ENCODE measurements at places on chromosomes 7 and 10.
A peak's percentile ranks its signal among the peaks of the same experiment; 100 is the strongest.

- no peak for DNase-seq
Measured at GRCh38 chr7:17580141-17580540, 281.7 kb downstream of the AHR start.

DNA sequence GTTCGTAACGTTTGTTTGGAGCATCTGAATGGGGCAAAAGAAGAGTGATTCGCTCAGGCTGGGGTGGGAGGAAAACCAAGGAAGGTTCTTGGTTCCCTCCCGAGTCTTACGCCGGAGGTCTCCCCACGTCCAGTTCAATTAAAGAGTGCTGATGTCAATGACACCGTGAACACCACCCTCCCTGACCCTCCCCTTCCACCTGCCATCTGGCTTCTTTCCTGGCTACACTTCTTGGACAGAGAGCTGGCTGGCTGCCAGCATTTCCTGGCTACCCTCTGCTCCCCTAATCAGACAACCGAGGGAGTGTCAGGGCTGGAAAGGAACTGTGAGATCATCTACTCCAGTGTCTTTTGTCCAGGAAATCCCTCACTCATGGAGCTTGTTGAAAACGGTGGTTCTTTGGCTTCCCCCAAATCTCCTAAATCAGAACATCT, 24.1 kb upstream of the FFAR4 start:
- no peak for DNase-seq

GRCh38 chr10:106405141-106405540, 759.4 kb downstream of the SORCS1 start:
- no peak for DNase-seq

DNA sequence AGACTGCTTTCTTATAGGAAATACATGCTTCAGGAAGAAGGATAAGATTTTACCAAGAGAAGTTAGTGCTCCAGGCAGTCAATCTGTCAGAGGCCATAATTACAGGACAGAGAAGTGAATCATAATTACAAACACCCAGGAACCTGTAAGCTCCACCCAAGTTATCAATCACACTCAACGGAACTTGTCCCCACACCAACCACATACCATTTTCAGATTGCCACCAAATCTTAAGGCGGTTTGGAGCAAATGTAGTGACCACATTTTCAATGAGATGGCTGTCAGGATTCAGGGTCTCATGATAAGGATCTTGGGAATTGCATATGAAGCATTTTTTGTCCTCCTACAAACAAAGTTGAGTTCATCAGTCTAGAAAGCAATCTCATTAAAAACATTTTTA, 4.8 kb downstream of the LAMB1 start:
- no peak for DNase-seq

GRCh38 chr10:132662186-132662920, 123.6 kb downstream of the NKX6-2 start:
- no peak for DNase-seq

DNA sequence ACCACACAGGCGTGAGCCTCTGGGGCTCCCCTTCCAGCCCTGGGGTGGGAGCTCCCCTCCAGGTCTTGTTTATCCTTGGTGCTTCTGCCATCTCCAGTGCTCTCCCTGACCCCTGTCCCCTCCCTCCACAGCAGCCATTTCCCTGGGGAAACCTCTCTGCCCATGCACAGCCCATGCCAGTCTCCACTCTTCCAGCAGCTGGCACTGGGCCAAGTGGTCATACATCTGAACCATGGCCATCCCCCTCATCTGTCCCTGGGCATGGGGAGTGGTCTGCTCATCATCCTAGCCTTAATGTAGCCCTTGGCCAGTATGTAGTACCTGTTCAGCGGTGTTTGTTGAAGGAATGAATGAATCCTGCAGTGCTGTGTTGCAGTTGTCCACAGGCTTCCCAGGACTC, 172.4 kb upstream of the ZNF32 start:
- no peak for DNase-seq

- DNase-seq: peak; percentile 74
Measured at GRCh38 chr7:106071356-106071998, 40.6 kb downstream of the SYPL1 start.

DNA sequence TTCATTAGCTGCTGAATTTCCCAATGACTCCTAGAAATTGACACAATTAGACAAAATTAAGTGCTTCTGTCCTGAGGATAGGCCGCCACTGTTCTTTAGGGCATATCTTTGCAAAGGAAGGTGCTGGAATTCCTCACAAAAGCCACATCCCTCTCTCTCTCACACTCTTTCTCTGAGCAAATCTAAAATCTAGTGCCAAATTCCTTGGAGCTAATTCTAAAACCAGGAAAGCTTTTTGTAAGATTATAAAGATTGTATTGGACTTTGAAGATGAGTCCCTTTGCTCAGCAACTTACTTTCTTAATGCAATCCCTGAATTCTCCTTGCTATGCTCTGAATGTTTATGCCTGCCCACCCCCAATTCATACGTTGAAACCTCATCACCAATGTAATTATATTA, 288.9 kb downstream of the KCNMA1 start:
- DNase-seq: no peak

GRCh38 chr10:124385627-124386185, 33.0 kb downstream of the OAT start:
- no peak for DNase-seq

- no peak for DNase-seq
Measured at GRCh38 chr7:158573310-158573709, 14.3 kb downstream of the PTPRN2 start.

- DNase-seq: no peak
Measured at GRCh38 chr7:70460071-70460470, 671.9 kb upstream of the GALNT17 start.

DNA sequence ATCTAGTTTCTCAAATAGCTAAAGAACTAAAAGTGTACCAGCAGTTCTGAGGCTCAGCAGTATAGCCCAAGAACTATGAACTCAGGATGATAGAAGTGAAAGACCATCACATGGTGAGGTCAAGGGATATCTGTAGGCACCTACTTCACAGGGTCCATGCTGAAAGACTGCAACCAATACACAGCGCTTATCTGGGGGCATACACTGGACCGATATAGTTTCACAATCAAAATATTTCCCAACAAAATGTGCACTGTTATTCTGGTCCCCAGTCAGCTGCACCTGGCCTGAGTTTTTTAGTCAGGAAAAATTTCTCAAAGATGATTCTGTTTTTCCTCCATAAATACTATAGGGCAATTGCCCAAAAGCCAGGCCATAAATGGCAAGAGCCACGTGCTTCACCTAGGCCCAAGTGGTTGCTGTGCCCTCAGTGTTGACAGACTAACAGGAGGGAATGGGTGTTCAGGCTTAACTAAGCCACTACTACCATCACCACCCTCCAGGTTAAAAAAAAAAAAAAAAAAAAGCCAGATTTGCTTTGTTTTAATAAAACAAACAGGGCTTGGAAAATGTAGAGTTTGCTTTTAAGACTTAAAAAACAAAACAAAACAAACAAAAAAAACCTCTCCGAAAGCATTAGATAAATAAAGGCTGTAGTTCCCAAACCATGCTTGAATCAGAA, 58.5 kb downstream of the OGDH start:
- DNase-seq: no peak

DNA sequence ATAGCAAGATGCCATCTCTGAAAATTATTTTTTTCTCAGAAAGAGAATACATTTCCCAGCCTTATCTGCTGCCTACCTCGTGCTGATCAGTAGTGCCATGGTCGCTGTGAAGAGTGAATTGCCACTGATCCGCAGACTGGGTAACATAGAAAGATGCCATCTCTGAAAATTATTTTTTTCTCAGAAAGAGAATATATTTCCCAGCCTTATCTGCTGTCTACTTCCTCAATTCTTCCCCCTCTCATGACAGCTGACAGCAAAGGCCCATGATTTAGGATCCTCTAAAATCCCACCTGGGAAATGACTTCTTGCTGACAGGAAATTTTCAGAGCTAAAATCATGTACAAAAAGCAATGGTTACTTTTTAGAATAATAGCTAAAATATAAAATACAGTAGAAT, 92.5 kb upstream of the AHR start:
- DNase-seq: no peak

DNA sequence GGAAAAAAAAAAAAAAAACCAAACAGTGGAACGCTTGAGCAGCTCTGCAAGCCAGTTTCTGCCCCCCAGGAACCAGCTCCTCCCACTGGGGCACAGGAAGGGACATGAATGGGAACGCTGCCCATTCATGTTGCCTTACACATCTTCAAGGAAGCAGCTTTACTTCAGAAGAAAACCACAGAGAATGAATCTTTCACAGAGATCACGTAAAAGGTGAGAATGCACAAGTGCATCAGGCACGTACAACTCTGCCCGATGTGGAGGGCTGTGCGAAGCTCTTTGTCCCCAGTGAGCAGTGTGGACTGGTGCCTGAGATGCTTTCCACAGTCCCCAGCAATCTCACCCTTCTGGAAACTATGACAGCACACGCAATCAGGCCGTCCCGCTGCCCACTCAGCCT, 106.2 kb downstream of the DLG5 start:
- DNase-seq: no peak

DNA sequence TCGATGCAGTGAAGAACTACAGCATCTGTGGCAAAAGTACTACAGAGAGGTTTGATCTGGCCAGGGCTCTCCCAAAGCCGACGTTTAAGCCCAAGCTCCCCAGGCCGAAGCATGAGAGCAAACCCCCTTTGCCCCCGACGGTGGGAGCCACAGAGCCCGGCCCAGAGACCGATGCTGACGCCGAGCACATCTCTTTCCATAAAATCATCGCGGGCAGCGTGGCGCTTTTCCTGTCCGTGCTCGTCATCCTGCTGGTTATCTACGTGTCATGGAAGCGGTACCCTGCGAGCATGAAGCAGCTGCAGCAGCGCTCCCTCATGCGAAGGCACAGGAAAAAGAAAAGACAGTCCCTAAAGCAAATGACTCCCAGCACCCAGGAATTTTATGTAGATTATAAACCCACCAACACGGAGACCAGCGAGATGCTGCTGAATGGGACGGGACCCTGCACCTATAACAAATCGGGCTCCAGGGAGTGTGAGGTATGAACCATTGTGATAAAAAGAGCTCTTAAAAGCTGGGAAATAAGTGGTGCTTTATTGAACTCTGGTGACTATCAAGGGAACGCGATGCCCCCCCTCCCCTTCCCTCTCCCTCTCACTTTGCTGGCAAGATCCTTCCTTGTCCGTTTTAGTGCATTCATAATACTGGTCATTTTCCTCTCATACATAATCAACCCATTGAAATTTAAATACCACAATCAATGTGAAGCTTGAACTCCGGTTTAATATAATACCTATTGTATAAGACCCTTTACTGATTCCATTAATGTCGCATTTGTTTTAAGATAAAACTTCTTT, 2.3 kb downstream of the LRRTM3 start:
- DNase-seq: no peak

DNA sequence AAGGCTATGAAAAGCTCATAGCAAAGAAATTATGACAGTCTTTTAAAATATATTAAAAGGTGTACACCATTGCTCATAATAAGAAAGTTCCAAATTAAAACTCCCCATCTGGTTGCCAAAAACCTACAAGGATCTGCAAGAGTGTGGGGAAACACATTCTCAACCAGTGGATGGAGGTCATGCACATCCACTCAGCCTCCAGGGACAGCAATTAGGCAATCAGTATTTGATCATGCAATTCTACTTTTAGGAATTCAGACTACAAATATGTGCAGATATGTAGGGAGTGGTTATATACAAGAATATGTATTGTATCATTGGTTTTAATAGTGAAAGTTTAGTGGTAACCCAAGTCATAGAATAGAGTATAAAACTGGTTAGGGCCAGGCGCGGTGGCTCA, 157.8 kb downstream of the FGFR2 start:
- no peak for DNase-seq

DNA sequence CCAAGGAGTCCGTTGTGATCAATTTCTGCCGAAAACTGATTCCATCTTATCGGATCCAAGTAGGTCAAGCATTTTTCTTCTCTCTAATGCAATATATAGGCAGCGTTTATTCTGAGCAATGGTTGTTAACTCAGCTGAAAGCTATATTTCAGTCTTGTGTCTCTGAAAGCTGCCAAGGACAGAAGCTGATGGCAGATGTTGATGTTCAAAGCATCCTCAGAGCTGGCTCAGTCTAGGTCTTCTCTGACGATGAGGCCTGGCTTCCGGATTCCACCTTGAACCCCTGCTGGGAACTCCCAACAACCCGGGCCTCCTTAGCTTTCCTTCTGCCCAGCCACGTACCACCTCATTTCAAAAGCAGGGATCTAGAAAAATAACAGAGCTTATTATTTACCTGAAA, 863.6 kb downstream of the NRG3 start:
- DNase-seq: no peak

DNA sequence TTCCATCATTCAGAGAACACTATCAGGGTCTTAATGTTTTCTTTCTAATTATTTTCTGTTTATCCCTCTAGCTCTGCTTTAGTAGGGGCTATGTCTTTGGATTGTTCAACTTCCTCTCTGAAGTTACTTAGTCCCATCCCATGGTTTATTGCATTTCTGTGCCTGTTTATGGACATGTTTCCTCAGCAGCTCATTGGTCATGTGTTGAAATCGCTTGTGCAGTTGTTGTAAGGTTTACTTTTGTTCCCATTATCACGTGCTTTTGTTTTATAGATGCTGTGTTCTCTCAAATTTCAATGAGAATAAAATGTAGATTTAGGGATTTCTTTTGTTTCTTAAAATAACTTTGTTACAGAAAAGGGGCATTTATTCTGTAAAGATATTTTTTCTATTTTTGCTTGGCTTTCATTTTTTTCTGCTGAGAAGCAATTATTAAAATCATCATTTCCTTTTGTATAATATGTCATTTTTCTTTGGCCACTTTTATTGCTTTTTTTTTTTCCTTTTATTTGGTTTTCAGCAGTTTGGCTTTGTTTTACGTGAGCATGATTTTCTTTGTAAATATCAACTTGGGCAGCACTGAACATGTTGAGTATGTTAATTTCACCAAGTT, 110.9 kb downstream of the CCDC7 start:
- DNase-seq: no peak

DNA sequence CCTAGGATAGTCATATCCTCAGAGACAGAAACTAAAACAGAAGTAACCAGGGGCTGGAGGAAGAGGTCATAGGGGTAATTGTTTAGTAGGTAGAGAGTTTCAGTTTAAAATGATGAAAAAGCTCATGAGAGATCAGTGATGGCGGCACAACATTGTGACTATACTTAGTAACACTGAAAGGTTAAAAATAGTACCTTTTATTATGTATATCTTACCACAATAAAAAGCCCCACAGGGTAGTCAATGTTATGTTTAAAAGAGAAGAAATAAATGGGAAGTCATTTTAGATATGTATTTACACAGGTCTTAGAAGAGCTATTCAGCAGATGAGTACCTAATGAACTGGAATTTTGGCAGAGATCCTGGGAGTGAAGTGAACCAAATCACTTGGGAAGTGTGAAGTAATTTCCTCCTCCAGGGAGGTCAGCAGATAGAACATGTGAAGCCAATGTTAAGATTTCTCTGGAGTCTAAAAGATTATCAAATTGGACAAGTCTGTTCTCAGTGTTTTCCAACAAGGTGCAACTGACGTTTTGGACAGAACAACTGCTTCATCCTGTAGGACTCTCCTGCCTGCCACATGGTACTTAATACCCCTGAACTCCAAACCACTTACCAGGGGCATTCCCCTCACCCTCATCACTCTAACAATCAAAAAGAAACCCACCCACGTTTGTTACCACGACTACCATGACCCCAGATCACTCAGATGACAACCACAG, 6.4 kb downstream of the CDCA7L start:
- DNase-seq: peak; percentile 60

Data from activated CD8-positive, alpha-beta memory T cell treated with anti-CD3 and anti-CD28 coated beads, Interleukin-2, amount 50 U/mL, for 48 hours (primary cell).